CD4-positive, alpha-beta T cell treated with Interleukin-10 for 1 hour (primary cell): ENCODE measurements at places on chromosomes 2 and 18.

DNA sequence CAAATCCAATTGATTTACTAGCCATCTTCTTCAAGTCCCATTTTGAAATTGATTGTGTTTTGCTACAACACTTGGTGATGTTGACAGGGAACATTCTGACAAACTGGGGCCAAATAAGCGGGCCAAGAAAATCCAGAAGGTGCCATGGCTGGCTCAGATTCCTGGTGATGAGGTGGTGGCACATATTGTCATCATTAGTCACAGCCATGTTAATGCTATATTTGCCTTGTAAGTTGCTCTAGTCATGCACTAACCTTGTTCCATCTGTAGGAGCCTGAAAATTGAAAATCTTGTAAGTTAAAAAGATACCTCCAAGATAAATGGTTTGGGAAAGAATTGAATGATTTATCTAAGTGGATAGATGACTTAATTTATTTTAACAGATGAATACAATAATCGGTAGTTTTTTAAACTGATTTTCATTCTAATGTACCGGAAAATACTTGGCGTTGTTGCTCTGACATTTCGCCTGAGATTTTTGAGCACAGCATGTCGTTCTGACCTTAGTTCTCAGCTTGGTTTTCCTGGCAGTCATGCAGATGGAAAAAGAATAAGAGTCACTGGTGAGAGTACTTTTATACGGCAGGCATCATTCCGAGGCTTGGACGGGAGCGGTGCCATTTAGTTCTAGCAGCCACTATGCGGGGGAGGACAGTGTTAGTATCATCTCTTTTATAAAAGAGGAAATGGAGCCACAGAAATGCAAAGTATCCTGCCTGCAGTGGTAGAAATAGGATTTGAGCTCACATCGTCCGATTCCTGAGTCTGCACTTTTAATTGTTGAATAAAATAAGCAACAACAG is 133.9 kb downstream of the ZNF532 start:
- no peak for DNase-seq

GRCh38 chr2:237720957-237721356 is 77.6 kb upstream of the RBM44 start:
- DNase-seq = no peak

GRCh38 chr18:37381554-37381953 is 184.0 kb downstream of the CELF4 start:
- DNase-seq = no peak

- no peak for DNase-seq
Observed at GRCh38 chr18:48715711-48716361, 177.0 kb downstream of the CTIF start.

DNA sequence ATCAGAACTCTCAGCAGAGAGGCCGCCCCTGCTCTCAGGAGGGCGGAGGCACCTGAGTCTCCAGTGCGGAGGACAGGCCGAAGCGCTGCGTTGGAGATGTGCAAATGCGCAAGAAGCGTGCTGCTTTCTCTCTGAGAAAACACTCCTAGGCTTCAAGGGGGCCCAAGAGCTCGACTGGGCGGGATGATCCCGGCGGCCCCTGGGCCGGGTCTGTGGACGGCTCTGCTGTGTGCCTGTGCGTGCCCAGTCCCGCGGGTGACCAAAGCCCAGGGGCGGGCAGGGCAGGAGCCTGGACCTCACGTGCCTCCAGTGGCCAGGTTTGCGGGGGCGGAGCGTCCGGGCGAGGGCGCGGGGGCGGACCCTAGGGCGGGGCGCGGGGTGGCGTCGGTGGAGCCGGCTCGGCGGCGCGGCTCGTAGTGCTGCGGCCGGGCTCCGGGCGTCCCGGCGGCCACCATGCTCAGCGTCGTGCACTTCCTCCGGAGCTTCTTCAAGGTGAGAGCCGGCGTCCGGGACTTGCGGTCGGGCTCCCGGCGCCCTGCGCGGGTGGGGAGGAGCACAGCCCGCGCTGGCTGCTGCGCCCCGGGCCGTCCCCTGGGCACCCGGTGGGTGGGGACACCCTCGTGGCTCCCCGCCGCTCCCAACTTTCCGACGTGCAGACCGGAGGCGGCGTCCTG is at the start of gene ARHGEF4:
Gene ARHGEF4 (plus strand): TSS at position 414 of the 674 bp plus-strand sequence. CDS start 40 bp downstream, at position 454.
- peak; percentile 8 for DNase-seq

DNA sequence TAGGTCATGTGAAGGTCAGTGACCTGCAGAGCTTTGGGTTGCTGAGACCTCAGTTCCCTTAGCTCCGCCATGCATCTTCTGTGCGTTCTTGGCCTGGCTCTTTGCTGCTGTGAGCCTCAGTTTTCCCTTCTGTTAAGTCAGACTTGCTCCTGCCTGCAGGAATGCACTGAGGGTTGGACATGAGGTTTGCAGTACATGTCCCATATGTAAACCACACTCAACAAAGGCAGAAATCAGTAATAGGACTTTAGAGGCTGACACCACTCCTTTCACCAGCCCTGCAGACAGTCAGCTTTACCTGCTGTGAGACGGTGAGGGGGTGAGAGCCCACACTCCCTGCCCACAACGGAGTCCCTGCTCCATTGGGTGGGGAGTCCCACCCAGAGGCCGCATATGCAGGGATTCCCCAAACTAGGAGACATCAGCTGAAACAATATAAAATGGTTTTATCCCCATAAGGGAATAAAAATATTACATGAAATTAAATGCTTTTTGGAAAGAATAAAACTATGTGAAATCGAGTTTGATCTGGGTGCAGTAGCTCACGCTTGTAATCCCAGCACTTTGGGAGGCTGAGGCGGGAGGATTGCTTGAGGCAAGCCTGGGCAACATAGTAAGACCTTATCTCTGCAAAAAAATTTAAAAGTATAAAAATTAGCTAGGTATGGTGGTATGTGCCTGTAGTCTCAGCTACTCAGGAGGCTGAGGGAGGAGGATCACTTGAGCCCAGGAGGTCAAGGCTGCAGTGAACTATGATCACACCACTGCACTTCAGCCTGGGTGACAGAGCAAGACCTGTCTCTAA is 55.1 kb downstream of the MYO7B start:
- DNase-seq = no peak

- no peak for DNase-seq
Observed at GRCh38 chr2:140027966-140028365, 1247.8 kb upstream of the NXPH2 start.

DNA sequence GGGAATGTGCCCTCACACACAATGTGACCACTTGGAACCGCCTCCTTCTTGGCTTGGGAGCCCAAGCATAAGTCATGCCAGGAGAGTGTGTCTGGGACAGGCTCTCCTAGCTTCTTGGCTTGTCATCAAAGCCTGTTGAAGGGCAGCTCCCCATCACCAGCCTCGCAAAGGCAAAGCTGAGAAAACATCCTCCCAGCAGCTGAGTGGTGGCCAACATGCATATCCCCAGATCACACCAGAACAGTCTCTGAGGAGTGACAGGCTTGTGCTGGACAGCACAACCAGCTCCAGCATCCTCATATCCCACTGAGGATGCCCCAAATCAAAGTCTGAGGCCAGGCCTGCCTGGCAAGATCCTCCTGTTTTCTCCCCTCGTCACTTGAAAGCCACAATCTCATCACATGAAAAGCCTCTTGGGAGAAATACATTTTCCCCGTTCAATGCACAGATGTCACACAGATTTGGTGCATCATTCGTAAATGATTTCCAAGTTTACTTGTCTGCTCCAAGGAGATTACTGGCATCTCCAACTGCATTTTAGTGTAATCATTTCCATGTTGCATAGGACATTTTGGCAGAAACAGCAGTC is 269.3 kb downstream of the TTC32 start:
- DNase-seq = no peak

- no peak for DNase-seq
Observed at GRCh38 chr2:40752796-40753195, 300.9 kb upstream of the SLC8A1 start.

GRCh38 chr2:85920810-85921545 is 32.2 kb upstream of the ST3GAL5 start:
- DNase-seq = no peak

GRCh38 chr2:192499476-192499875 is 304.7 kb upstream of the TMEFF2 start:
- no peak for DNase-seq

DNA sequence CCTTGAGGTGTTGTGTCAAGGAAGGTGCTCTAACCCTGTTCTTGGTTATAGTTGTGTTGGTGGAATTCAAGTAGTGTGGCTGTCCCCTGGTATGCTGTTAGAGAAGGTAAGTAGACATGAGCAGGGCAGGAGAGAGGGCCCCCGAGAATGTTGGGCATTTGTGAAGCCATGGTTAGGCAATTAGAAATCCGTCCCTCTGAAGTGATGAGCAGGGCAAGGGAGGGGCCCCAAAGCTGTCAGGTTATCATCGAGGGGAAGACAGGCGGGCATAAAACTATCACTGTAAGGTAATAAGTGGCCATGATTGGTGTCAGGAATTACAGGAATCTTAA is 5.2 kb downstream of the XRCC5 start:
- no peak for DNase-seq

GRCh38 chr2:74078466-74078865 is 69.2 kb downstream of the BOLA3 start:
- no peak for DNase-seq

- DNase-seq = no peak
Observed at GRCh38 chr2:217672472-217672871, 330.3 kb downstream of the TNS1 start.

DNA sequence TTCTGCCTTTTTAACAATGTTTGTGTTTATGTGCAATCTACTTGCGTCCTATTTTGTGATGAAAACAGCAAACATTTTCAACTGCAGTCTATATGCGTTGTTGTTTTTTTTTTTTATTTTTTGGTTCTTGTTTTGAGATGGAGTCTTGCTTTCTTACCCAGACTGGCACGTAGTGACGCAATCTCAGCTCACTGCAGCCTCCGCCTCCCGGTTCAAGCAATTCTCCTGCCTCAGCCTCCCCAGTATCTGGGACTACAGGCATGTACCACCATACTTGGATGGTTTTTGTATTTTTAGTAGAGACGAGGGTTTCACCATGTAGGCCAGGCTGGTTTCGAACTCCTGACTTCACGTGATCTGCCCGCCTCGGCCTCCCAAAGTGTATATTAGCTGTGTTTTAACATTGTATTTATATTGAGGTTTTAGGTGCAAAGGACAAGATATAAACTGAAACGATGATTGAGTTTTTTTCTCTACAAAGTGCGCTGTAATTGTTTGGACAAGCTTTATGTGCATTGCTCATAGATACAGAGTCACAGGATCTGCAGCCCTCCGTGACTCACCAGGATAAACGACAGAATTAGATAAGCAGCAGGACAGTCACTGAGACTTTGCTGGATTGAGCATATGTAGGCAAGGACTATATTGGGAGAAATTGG is 17.4 kb downstream of the CDH7 start:
- DNase-seq = no peak

GRCh38 chr2:9720352-9721093 is 89.7 kb upstream of the YWHAQ start:
- DNase-seq = no peak

GRCh38 chr2:209113026-209113425 is 310.8 kb upstream of the MAP2 start:
- DNase-seq = no peak

- DNase-seq = no peak
Observed at GRCh38 chr18:38067821-38068220, 502.2 kb upstream of the CELF4 start.

GRCh38 chr2:233865838-233866237 is 2.3 kb downstream of the MSL3B start:
- no peak for DNase-seq

DNA sequence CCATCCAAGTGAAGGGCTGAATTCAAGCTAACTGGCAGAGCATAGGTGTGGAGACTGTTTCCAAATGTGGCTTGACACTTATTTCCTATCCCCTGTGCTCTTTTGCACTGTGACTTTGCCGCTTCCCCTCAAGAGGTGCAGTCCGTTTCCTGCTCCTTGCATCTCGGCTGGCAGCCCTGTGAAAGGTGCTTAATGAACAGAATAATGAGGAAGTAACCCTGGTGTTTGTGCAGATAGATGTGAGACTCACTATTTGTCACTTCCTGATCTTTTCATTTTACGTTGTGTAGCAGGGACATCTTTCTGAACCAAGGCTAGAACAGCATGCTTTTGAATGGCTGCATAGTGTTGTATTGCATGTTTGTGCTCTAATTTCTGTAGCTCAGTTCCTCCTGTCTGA is 60.8 kb downstream of the CEP192 start:
- peak; percentile 9 for DNase-seq

DNA sequence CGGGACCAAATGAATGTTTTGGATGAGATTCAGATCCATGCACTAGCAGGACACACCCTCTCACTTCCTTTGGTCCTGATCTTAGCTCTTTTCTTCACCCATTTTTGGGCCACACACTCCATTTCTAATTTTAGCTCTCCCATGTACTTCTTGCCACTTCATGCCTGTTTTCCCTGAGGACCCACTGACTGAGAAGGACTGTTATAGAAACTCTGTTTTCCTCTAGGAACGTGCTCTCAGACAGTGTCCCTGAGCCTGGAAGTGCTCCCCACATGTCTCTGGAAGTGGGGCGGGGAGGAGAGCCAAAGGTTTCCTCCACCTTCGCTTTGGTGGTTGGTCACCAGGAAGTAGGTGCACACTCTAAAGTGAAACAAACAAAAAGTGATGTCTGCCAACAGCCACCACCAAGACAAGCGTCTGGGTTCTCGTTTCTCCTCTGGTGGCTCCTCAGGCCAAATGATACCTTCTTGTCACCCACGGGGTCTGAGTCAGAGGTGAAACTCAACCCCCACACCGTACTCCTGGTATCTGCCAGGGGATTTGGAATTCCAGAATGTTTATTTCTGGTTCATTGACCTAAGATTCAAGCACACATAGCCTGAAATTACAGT is 74.7 kb downstream of the MERTK start:
- DNase-seq = no peak

GRCh38 chr18:10153924-10154752 is 240.3 kb downstream of the VAPA start:
- no peak for DNase-seq

GRCh38 chr18:44758861-44759631 is 78.4 kb downstream of the SETBP1 start:
- peak; percentile 34 for DNase-seq

- no peak for DNase-seq
Observed at GRCh38 chr18:10316778-10317177, 137.7 kb upstream of the APCDD1 start.

DNA sequence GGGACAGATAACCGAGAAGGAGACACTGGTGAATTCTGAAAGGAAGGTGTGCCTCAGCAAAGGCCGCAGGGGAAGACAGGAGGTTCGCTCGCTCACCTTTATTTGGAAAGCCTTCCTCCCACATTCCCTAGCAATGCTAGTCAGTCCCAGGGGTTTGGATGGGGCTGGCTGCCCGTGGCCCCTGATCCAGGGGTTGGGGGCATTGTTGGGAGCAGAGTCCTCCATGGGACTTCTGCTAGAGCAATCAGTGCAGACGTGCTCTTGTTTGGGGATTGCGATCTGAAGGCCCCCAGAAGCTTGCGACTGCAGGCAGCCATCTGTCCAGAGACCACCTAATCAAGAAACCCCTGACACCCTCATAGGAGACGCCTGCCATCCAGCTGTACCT is 6.0 kb upstream of the CYP27C1 start:
- no peak for DNase-seq

GRCh38 chr2:228417526-228417925 is 236.0 kb upstream of the SPHKAP start:
- DNase-seq = no peak

GRCh38 chr2:10089565-10090190 is 9.5 kb upstream of the CYS1 start:
- DNase-seq = no peak
